ENCODE measurements at places on chromosomes 4 and X.

DNA sequence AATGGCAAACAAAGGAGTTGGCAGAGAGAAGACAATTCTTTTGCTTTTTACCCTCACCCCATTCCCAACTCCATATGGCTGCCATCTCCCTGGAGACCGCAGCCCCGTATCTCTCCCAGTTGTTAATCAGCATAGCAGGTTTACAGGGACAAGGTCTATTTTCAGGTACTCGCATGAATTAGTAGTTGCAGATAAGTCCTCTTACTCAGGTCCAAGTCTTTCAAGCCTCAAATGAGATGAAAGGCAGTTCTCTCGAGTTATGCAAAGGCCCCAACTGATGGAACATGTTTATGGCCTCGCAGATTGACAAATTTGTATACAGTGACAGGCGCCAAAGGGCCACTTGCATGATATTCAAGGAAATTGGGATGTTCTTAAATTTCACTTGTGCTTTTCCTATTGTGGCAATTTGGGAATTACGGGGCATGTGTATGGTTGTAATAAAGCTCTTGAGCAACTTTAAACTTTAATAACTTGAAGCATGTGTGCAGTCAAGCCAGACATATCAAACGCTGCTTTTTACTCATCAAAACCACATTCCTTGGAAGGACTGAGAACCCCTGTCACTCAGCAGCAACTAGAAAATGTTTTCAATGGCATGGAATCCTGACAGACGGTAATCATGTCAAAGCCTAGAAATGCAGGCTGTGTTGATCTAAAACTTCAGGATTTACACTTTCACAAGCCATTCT is 45.1 kb downstream of the KDR start:
- H3K4me3 ChIP-seq, result no peak overlapping the region
- no peak overlapping the region for H3K27ac ChIP-seq
- H3K4me1 ChIP-seq, result peaks cover 4% of the 10 kb centered on the region

DNA sequence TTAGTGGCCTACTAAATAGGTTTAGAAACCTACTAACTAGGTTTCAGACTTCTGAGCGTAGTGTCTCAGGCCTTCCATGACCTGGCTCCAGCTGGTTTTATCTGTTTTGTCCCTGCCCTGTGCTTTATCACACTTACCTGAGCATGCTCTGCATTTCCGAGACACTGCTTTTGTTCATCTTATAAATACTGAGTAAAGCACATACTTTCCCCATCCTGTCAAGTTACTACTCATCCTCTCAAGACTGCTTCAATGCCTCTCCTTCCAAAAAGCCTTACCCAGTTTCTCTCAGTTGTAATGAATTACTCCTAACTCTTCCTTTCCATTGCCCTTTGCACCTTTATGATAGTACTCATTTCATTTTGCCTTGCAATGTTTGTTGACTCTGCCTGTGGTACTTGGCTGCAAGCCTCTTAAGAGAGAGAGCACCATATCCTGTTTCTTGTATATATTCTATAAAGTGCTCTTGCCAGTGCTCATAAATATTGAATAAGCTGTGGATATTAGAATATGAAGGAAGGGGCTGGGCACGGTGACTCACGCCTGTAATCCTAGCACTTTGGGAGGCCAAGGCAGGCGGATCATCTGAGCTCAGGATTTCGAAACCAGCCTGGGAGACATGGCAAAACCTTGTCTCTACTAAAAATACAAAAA is 34.4 kb downstream of the SLAIN2 start:
- peaks cover 18% of the 10 kb centered on the region for H3K4me1 ChIP-seq
- H3K27me3 ChIP-seq, result no peaks in the 10 kb centered on the region
- peak overlapping the region; percentile 31 for H3K4me3 ChIP-seq
- peak; percentile 91 for DNase-seq

DNA sequence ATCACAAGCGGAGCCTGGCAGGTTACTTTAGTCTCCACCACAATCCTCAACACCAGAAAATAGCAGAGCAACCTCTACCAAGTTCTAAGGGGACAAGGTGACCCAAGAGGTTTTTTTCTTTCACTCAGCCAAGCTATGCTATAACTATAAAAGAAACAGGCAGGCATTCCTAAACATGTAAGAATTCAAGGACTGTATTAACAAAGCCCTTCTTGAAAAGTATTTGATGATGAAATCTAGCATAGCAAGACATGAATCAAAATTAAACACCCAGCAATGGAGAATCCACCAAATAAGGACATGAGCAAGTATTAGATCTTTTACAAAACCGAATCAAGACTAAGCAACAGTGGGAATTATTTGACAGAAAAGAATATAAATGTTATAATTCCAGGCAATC is 25.7 kb upstream of the C1QTNF7 start:
- peaks cover 27% of the 10 kb centered on the region for H3K27me3 ChIP-seq
- H3K4me1 ChIP-seq, result no peaks in the 10 kb centered on the region
- no peak overlapping the region for H3K27ac ChIP-seq
- no peaks in the 10 kb centered on the region for H3K36me3 ChIP-seq
- no peak overlapping the region for H3K4me3 ChIP-seq

DNA sequence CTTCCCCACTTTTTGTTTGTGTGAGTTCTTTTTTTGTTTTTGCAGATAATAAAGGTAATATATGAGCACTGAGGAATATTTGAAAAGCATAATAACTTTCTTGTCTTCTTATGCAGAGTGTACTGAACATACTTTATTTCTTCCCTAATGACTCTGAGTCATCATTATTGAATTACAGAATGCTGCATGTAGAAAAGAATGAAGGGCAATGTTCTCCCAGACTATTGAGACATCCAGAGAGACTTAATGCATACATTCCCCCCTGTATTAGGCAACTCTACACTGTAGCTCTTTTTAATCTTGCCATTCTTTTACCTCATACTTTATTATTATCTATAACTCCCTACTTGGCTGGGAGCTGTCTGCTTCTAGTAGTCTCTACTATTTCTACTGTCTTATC is 240.5 kb upstream of the ANKRD50 start:
- DNase-seq, result peak; percentile 59
- H3K4me3 ChIP-seq, result no peak overlapping the region
- H3K36me3 ChIP-seq, result no peaks in the 10 kb centered on the region
- no peaks in the 10 kb centered on the region for H3K27me3 ChIP-seq
- peaks cover 20% of the 10 kb centered on the region for H3K4me1 ChIP-seq
- H3K27ac ChIP-seq, result peak overlapping the region; percentile 33

GRCh38 chr4:80465238-80465637 is 129.7 kb downstream of the CFAP299 start:
- no peak overlapping the region for H3K4me3 ChIP-seq
- peaks cover 17% of the 10 kb centered on the region for H3K4me1 ChIP-seq
- no peaks in the 10 kb centered on the region for H3K36me3 ChIP-seq
- no peak overlapping the region for H3K27ac ChIP-seq
- no peaks in the 10 kb centered on the region for H3K27me3 ChIP-seq

DNA sequence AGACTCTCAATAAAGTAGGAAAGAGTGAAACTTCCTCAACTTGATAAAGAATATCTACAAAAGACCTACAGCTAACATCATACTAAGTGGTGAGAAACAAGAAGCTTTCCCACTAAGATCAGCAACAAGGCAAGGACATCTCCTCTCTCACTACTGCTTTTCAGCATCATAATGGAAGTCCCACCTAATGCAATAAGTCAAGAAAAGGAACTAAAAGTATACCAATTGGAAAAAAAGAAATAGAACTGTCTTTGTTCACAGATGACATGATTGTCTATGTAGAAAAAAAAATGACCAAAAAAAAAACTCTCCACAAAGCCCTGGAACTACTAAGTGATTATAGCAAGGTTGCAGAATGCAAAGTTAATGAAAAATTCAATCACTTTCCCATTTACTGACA is 25.1 kb upstream of the SH3RF1 start:
- H3K27me3 ChIP-seq, result no peaks in the 10 kb centered on the region
- H3K27ac ChIP-seq, result no peak overlapping the region
- DNase-seq, result no peak
- H3K4me3 ChIP-seq, result no peak overlapping the region

DNA sequence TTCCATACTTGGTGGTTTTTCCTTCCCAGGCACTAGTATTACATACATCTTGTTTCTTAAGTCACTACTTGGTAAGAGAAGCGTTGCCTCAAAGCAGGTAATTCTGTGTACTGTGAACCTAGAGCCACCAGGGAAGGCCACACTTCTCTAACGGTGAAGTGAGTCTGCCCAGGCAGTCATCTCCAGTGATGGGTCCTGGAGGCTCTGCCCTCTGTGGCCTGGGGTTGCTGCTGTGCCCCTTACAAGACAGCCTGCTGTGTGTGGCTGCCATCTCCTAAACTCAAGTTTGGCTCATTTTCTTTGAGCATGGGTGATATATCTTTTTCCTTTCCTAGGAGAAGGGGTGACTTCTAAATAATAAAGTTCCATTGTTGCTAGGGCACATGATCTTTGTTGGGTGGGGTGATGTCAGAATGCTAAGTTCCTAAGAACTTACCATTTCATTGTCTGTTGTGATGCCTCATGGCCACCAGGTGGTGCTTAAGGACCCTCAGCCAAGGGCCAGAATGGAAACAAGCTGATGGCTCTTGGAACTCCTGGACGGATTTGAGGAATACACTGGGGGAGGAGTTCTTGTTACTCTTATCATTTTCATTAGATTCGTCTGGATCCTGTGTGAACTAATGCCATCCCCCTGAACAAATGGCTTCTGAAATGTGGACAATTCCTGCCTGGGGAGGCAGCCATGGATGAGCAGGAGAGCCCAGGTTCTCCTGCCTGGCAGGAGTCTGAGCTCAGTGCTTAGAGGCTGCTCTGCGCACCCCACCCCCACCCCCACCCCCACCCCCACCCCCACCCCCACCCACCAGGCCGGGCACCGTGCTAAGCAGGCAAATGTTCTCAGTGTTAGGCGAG is 41.1 kb upstream of the WDR1 start:
- peak; percentile 56 for DNase-seq
- no peak overlapping the region for H3K4me3 ChIP-seq
- no peak overlapping the region for H3K27ac ChIP-seq
- no peaks in the 10 kb centered on the region for H3K36me3 ChIP-seq
- no peaks in the 10 kb centered on the region for H3K4me1 ChIP-seq
- H3K27me3 ChIP-seq, result no peaks in the 10 kb centered on the region

- H3K4me3 ChIP-seq, result peak overlapping the region; percentile 16
- H3K27me3 ChIP-seq, result no peaks in the 10 kb centered on the region
- H3K4me1 ChIP-seq, result peaks cover 35% of the 10 kb centered on the region
- peak; percentile 84 for DNase-seq
Observed at GRCh38 chrX:120660637-120661036, 30.8 kb upstream of the C1GALT1C1 start.
